Omental fat pad (tissue), 4 donors: ENCODE measurements at places on chromosomes 12 and 14. TPM values are rescaled to one million over a fixed set of nuclear protein-coding genes. Genes with fewer than 3 reads are reported as not detected.

- DNase-seq: no peak
Observed at GRCh38 chr14:56887216-56887615, 76.9 kb upstream of the OTX2 start.

DNA sequence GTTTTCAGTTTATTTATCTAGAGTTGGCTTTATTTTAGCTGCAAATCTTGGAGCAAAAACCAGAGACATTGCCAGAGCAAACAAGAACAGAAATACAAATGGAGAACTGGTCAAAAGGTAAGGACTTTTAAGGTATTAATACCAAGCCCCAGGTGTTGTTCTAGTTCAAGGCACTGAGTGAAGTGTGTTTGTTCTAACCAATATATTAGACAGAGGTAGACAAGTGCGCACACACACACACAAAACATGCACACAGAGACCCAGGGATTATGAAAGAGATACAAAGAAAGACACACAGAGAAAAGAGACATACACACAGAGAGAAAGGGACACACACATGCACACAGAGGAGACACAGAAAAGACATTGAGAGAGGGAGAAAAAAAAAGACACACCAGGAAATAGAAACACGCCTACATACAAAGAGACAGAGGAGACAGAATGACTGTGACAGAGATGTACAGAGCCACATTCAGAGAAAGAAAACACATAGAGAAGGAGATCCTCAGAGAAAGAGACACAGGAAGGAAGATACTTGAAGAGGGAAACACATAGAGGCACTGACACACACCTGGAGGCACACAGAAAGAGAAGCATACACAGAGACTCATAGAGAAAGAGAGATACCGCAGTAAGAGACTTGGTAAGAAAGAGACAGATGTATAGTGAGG is 50.2 kb downstream of the MIPOL1 start:
- DNase-seq: no peak

DNA sequence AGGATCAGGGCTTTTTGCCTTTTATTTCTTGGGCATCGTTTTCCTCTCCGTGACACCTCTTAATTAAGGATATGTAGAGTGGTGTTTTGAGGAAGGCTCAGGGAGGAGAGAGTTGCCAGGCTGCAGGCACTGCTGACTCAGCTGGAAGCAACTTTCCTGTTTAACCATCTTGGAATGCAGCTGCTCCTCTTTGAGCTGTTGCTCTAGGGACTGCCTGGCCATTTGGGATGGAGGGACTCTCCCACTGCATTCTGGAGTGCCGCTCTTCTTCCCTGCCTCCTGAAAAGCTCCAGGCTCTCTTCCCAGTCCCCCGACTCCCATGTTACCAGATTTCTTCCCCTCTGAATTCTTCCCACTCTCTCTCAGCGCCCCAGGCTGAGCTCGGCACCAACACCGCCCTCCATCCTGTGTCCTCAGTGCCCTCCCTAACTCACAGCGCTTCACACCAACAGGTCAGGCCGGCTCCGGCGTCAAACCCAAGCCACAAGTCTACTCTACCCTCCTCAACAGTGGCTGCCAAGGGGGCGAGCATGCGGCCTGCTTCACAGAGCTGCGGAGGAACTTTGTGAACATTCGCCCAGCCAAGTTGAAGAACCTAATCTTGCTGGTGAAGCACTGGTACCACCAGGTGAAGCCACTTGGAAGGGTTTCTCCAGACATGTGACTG is 5.9 kb downstream of the OAS3 start:
- no peak for DNase-seq

DNA sequence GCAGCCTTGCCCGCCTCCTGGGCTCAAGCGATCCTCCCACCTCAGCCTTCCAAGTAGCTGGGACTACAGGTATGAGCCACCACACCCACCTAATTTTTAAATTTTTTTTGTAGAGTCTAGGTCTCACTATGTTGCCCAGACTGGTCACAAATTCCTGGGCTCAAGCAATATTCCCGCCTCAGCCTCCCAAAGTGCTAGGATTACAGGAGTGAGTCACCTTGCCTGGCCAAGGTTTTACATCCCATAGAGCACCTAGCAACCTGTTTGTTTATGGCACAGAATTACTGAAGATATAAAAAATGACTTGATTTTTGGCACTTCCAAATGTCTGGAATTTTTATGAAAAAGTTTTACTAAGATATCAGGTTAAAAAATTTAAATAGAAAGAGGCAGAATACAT is 16.5 kb downstream of the MYO1A start:
- DNase-seq: no peak

GRCh38 chr12:2475984-2476383 is 318.8 kb upstream of the FKBP4 start:
- DNase-seq: no peak

DNA sequence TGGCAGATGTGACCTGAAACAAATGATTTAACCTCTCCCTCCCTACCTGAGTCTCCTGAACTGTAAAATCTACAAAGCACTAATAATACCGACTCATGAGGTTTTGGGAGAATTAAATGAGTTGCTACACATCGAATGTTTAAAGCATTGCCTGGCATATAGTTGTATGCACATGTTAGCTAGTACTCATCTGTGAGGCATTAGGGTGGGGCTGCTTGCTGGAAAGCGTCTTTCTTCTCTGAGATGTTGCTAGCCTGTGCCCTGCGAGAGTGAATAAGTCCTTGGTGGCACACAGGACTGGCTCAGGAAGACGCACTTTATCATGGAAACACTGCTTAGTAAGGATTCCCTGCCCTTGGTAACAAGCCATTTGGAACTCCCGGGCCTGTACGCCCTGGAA is 6.1 kb downstream of the RAPGEF3 start:
- no peak for DNase-seq

- no peak for DNase-seq
Observed at GRCh38 chr12:122656298-122656697, 46.9 kb downstream of the HCAR2 start.

DNA sequence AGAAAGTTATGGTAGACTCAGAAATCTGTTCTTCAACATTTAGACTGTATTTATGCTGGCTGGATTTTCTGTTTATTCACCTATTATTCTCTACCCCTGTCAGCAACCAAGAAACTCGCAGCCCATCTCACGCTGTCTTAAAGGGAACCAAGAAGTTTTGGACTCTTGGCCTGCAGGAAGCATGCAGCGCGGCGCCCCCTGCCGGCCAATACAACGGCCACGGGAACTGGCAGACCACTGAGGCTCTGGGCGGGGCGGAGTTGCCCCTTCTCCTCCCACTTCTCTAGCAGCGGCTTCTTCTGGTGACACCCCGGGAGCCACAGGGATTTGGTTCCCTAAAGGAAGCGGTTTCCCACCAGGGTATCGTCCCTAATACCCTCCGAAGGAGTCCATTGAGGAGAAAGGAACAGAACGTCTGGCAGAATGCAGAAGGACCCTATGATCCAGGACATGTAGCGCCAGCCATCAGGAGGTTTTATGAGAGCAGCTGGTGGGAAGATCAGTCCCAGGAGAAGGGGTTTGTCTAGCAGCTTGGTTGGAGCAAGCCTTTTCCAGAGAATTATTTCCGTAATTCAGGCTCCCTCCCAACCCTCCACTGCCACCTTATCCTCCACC is 21.0 kb upstream of the RNASE2 start:
- no peak for DNase-seq

DNA sequence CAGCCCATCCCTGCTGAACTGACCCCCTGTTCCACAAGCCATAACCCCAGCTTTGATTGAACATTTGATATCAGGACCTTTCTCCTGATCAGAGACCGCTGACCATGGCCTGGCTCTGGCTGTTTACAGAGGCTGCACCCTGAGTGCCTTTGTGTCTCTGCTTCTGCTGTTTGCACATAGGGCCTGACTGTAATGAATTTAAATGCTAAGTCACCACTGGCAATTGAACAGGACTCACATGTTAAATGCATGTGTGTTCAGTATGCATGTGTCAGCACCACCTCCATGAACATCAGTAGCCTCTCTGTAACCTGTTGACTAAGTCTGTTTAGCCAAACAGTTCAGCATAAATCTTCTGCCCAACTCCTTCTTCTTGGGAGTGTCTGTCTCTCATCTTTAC is 690.3 kb downstream of the TMEM121 start:
- no peak for DNase-seq

GRCh38 chr12:94172031-94172430 is 23.7 kb downstream of the PLXNC1 start:
- DNase-seq: no peak

The VRTN gene
- not detected for total RNA-seq

The SYCP3 gene
- total RNA-seq: 0.36 TPM

The LBHD2 gene
- total RNA-seq: not detected
